Stimulated activated CD8-positive, alpha-beta memory T cell treated with anti-CD3 and anti-CD28 coated beads, Interleukin-7, amount 100 ng/mL, for 24 hours (primary cell): ENCODE measurements at places on chromosomes 1 and 21.

GRCh38 chr1:6962996-6963911, 178.0 kb downstream of the CAMTA1 start:
- DNase-seq: peak; percentile 25

GRCh38 chr21:42989816-42990650, 15.7 kb downstream of the PKNOX1 start:
- DNase-seq: no peak

GRCh38 chr1:181981821-181982220, 79.7 kb downstream of the ZNF648 start:
- DNase-seq: no peak

DNA sequence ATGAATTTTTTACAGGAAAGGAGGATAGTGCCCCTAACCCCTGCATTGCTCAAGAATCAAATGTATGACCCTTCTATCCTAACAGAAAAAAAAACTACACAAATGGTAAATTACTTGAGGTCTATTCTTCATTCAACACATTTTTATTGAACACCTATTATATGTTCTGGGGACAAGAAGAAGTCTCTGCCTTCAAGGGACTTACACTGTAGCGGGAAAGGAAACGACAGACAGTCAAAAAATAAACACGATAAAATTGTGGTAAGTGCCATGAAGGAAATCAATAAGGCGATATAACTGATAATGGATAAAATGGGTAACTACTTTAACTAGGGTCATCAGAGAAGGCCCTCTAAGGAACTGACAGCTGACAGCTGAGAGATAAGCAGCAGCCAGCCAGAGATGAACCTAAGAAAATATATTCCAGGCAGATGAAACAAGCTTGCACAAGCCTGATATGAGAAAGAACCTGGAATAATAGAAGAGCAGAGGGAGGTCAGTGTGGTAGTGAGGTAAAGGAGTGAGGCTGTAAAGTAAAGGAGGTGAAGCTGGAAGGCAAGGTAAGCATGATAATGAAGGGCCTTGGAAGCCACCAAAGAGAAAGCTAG, 66.4 kb downstream of the PHTF1 start:
- no peak for DNase-seq

GRCh38 chr1:228263636-228264035, 55.8 kb downstream of the OBSCN start:
- no peak for DNase-seq

DNA sequence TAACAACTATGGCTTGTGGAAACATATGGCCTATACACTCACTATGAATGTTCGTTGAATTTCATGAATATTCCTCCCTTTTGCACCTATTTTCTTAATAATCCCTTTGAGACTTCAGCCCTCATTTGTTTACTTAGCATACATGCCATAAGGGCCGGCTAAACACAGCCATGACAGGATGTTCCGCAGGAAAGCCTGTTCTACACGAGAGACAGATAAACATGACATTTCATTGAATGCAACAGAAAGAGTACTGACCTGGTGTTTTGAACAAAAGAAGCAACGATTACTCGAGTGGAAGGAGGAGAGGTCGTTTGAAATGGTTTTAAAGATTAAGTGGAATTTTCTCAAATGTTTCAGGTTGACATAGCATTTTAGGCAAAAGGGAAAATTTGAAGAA, 459.5 kb upstream of the CXADR start:
- no peak for DNase-seq

DNA sequence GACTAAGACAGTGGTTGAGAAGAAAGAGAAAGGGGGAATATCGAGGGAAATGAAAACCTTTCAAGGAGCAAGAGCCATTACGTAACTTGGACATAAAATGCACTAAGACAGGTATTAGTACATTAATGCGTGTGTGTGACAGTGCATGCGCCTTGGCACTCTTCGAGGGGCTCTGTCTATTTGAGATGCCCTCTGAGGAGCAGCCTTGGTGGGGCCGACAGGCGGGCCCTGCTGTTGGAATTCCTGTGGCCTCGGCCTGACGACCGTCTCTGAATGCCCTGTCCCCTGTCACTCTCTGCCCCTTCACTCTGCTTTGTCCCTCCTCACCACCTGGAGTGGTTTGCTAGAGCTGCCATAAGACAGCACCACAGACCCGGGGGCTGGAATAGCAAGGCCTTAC, 12.3 kb downstream of the HUNK start:
- no peak for DNase-seq

GRCh38 chr21:42724226-42724920, 71.0 kb downstream of the PDE9A start:
- DNase-seq: no peak

DNA sequence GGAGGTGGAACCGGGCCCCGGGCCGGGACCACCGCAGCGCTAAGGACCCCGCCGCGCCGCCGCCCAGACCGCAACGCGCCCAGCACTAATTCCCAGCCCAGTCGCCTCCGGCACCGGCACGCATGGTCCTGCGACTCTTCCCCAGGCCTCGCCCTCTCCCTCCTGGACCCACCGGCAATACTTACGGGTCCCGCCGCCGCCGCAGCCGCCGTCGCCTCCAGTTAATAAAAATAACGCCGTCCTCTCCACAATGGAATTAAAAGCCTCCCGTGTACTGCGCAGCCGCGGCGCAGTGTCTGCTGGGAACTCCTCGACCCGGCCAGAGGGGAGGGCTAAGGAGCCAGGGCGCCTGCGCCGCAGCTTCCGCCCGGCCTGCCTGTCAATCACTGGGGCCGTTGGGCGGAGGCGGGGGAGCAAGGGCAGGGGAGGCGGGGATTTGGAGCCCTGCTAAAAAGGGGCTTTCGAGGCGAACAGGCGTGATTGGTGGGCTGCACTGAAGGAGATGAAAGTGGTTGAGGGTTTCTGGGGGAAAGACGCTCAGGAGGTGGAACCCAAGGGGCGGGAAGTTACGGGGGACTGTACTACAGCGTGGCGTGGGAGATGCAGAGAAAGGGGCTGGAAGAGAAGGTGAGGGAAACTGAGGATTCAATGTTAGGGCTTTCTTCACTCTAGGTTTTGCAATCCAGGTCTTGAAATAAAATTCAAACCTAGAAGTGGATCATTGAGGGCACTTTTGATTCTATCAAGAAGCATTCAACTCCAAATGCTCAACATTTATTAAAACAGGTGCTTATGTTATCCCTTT, at the start of gene ZNF281:
TSS of gene ZNF281 (minus strand) at position 276 of the 805 bp plus-strand sequence. CDS start 331 bp downstream, outside the sequence.
- peak; percentile 94 for DNase-seq

GRCh38 chr21:41442481-41443186, 16.6 kb downstream of the MX1 start:
- DNase-seq: no peak

DNA sequence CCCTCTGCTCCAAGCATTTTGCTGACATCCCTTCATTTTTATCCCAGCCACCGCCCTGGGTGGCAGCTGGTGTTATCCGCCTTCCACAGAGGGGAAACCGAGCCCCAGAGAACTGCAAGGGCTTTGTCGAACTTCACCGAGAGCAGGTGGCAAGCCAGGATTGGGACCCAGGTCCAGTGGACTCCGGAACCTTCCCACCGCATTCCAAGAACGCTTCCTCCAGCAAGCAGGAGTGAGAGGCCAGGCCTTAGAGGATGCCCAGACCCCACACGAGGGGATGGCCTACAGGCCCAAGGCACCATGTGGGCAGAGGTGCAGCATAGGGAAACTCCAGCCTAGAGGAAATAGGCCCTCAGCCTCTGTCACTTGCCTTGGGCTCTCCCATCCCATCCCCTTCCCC, 90.7 kb downstream of the EPHB2 start:
- no peak for DNase-seq

DNA sequence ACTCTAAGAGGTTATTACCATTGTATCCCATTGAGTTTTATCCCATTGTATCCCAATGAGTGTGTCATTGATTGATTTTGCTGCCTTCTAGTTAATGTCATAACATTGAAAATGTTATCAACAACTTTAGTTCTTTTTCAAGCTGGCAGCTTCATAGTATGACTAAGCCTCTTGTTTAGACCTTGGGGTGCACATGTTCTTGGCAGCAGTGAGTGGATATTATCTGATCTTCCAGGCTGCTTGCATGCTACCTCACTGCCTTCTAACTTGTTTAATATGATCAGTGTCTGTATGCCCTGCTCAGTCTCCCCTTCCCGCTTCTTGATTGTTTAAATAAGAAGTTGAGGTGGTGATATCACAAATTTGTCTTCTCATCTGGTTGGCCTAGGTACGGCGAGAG, 24.6 kb downstream of the NTPCR start:
- DNase-seq: no peak

- no peak for DNase-seq
Observed at GRCh38 chr1:83800066-83800465, 198.9 kb downstream of the TTLL7 start.

- no peak for DNase-seq
Observed at GRCh38 chr1:109457819-109458218, 8.5 kb upstream of the SYPL2 start.
